ENCODE measurements at places on chromosomes 4 and X.

GRCh38 chrX:150983521-150984168, 510 bp downstream of the HMGB3 start:
- DNase-seq = no peak

DNA sequence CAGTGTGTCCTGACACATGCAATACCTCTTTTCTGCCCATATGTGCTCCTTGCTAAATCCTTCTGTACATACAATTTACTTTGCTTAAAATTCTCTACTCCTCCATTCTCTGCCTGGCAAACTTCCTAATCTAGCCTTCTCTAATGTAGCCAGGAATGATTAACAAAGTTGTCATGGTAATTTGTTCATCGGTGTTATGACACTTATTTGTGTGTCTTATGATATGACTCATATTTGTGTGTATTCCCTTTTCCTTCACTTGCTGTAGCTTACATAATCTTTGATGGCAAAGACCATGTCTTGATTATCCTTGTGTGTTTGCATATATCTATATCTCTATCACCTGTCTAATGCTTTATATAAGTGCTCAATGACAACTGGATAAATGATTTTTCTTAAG, 133.3 kb downstream of the COL25A1 start:
- no peak for DNase-seq

DNA sequence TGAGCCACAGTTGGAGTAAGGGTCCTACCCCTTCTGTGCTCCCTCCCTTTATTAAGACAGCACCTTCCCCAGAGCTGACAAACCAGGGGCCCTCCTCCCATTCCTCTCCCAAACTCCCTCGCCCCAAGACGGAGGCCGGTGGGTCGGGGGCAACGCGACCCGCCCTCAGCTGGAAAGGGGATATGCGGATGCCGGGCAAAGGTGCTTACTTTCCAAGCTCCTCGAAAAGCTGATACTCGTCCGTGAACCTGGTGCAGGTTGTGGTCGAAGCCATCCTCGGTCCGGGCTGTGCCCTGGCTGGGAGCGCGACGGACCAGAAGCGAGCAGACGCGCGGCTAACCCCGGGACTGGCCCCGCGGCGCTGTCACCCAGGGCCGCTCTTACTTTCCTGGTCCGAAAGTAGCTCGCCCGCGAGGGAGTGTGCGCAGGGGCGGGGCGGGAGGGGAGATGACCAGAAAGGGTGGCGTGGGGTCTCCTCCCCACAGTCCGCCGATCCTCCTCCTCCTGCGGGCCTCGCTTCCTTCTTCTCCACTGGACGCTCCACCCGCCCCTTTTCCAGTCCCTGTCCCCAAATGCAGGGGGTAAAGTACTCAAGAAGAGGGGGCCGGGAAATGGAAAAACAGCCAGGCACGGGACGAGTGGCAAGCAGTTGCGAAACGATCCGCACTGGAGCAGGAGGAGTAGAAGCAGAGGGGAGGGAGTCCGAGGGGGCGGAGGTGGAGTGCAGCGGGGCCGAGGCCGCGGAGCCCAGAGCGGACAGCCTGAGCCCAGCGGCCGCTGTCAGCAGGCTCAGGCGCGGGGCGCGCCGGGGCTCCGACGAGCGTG, 531 bp downstream of the CAMK2D start:
- no peak for DNase-seq

DNA sequence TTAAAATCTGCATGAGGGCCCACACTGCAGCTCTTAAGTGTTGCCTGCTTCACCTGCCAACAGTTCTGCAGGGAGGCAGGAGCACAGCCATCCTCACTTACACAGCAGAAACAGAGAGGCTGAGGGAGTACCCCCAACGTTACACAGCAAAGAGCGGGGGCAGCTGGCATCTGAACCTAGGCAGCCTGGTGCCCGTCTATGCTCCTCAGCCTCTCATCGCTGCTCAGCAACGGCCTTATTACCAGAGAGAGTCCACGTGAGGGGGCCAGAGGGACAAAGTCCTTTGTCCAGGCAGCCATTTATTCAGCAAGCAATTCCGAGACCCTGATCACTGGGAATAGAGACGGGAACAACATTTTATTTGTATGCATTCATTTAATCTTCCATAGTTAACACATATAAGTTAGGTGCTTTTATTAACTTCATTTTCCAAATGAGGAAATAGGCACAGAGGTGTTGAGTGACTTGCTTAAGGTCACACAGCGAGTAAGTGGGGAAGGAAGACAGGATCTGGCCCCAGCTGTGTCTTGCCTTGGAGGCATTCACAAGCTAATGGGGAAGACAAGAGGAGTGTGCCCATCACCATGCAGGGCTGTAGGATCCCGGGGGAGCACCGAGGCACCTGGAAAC, 52.2 kb upstream of the SORCS2 start:
- no peak for DNase-seq

DNA sequence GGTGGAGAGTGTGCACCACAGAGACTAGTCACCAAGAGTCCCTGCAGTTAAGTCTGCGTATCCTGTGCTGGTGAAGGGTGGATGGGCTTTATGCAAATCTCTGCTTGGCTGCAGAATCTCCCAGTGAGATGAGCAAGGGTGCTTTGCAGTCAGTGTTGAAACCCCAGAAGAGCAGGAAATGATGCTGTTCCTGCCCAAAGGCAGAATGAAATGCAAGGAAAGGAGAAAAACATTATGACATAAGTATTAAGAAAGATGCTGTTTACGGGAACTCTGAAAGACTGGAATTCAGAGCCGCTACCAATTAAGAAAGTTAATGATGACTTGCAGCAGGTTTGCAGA, 25.4 kb upstream of the ACSL1 start:
- no peak for DNase-seq

DNA sequence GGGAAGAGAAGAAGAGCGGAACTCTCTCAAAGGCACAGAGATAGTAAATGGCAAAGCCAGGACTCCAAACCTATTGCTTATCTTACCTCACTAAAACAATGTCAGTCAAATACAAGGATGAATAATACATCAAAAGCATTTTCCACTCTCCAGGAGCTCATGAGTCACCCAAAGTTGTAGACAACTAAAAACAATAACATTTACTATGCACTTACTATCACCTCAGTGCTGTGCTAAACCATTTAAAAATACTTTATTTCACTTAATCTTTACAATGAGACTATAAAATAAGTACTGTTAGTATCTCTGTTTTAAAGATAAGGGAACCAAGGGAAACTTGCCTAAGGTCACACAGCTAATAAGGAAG, 163.2 kb upstream of the SPANXC start:
- no peak for DNase-seq

GRCh38 chrX:53859890-53860289, 173.4 kb upstream of the HUWE1 start:
- DNase-seq = no peak

DNA sequence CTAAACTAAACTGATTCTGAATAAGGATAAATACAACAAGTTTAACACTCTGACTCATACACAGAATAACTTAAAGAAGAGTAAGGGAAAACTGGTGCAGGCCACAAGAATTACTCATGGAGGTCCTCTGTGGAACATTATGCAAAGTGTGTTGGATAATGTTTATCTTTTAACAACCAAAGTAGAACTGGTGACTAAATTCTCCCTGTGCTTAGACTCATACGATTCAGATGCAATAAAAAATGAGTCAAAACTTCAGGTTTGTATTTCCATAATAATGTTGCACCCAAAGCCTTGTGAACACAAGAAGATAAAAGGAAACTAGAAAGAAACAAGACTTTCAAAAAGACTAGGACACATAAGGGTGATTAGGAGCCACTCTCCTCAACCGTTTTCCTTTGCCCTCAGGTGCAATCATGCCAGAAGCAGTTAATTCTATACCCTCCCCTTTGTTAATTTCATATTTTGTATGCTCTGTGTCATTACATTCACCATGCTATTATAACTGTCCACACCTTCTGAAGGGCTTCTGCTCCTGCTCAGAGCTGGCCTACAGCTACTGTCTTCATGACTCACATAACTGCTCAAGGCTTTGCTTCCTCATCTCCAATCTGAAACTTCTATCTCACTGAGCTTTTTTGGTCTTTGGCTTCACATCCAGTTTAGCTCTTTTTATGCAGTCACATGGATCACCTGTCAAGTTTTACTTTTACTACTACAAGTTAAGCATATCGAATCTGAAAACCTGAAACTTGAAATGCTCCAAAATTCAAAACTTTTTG, 60.2 kb downstream of the KCNIP4 start:
- peak; percentile 79 for DNase-seq

DNA sequence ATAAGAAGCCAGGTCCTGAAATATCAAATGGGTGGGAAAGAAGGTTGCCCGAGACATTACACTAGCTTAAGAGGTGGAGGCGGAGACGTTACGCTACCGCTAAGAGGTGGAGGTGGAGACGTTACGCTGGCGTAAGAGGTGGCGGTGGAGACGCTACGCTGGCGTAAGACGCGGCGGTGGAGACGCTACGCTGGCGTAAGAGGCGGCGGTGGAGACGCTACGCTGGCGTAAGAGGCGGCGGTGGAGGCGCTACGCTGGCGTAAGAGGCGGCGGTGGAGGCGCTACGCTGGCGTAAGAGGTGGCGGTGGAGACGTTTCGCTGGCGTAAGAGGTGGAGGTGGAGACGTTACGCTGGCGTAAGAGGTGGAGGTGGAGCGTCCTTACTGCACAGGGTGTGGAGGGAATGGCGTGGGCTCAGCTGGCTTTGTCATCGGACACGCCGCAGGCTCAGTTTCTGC, 12.8 kb downstream of the CYP4V2 start:
- DNase-seq = no peak

DNA sequence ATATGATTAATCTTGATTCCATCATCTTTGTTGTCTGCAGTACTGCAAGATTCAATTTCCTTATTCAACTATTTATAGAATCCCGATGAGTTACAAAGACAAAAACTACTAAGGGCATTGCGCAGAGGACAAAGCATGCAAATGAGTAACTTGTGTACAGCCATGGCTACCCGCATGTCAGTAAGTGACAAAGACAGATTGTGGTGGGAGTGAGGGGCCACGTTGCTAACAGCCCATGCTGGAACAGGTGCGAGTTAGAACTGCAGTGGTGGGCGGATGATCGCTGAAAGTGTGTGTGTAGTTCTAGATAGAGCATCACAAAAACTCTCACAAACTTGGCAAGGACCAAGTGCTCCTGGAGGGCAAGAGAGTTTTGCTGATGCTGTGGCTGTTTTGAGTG, 49.5 kb downstream of the ACOX3 start:
- DNase-seq = no peak
